ENCODE measurements at places on chromosomes 11 and 22. TPM values are rescaled to one million over a fixed set of nuclear protein-coding genes. Genes with fewer than 3 reads are reported as not detected.
A peak's percentile ranks its signal among the peaks of the same experiment; 100 is the strongest.

GRCh38 chr11:32775908-32776307, 18.6 kb downstream of the CCDC73 start:
- no peak for DNase-seq

- DNase-seq = no peak
These were observed 12.0 kb downstream of the ALG8 start for GRCh38 chr11:78127403-78127802.

DNA sequence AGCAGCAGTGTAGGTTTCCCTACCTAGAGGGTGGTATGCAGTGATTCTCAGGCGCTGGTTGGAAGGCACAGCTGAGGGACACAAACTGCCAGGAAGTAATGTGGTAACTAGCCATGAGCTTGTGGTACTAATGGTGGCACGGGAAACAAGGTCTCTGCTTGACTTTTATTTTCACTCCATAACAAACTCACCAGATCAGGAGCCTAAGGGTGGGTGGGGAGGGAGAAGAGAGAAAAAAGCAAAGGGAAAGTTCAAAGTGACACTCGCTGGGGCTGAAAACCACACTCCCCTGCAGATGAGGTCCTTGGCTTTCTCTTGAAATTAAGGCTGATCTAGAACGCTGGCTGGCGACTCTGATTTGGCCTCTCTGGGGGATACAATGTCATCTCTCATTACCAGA, 22.0 kb downstream of the TRAF6 start:
- DNase-seq = no peak

DNA sequence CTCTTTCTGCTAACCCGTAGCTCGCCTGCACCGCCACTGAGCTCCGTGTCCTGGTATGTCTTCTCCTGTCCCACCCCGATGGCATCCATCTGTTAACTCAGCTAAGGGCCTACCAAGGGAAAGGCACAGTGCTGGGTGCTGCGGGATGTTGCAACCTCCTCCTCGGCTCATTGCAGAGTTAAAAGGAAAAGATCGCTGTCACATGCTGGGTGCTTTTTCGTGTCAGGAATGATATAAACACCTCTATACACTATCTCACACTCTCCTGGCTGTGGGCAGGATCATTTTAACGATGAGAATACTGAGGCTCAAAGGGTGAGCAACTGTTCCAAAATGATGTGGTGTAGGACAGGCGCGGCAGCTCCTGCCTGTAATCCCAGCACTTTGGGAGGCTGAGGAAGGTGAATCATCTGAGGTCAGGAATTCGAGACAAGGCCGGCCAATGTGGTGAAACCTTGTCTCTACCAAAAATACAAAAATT, 10.1 kb downstream of the TXN2 start:
- no peak for DNase-seq

GRCh38 chr11:65506772-65507505, 8.1 kb downstream of the MALAT1 start:
- DNase-seq = no peak

DNA sequence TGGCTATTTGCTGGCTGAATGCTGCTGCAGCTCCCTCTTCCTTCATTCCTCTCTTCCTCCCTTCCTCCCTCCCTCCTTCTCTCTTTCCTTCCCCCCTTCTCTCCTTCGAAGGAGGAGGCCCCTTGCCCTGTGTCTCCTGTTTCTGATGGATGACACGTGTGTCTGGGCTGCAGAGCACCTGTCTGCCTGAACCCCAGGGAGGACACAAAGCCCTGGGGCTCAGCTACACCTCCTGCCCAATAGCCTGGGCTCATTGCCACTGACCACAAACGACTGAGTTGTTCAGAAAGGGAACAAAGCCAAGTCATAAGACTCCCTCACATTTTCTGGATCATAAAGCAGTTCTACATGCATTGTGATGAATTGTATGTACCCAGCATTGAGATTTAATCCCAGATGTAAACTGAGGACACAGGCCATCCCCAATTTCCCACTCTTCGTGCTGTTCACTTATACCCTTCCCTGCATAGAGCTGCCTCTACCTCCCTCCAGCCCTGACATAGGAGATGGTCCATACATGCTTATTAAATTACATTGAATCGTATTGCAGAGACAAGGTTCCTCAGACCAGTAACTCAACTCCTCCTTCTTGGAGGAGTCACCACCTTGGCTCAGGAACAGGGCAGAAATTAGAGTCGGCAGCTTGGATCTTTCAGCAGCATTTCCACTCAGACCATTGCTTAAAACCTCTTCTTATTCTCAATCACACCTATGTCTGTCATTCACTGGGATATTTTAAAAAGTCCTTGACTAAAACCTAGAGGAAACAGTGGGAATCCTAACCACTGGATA, 1.2 kb downstream of the CSRP3 start:
- DNase-seq = no peak

GRCh38 chr11:2574553-2575535, 125.0 kb downstream of the KCNQ1OT1 start:
- DNase-seq = peak; percentile 42

DNA sequence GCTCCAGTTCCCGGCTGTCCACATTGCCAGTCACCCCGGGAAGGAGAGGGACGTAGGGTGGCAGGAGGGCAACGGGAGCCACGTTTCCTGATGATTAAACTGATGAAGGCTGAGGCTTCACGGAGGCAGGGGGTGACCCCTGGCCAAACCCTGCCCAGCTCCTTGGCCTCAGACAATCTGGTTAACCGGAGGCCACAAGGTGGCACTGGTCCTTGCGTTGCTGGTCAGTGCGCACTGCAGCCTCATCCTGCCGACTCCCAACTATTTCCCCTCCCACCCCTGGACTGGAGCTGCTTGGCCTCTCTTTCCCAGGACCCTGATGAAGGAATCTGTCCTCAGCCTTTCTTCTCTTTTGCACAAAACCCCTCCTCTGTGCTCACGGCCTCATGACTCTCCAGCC, 75.3 kb downstream of the PDE2A start:
- no peak for DNase-seq

DNA sequence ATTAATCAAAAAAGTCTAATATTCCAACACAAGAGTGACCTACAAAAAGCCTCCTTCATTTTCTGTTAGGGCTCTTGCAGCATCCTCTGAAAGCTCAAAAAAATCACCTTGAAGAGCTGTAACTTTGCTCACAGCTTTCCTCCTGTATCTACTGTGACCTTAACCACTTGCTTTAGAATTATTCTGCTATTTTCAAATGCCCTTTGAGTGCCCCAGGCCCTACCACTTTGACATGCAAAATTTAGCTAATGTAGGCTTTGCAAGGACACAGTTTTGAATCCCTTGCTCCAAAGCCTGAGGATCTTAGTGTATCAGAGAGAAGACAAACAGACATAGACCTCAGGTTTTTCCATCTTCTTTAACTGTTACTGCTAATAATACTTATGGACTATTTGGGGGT, 253.1 kb downstream of the LRRC4C start:
- no peak for DNase-seq

DNA sequence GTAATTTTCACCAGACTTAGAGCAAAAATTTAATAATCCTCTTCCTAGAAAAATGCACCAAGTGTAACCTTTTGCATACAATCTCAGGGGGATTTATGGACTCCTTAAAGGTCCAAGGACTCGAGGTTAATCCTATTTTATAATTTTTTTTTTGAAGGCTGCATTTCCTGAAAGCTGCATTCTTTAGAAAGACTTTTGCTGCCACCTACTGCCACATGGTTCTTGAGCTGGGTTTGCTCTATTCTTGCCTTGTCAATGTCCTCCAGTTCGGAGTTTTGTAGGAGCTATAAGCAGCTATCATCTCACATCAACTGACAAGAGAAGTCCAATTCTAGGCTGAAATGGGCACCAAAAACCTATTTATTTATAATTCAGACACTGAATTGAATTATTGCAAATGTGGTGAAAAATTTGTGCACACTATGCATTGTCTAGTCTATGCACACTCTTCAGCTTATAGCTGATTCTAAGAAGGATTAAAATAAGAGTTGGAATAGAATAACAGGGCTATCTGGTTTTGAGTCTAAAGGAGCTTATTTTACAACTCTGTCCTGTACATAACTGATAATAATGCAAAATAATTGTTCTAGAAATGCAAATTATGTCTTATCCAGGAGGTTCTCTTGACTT, 31.3 kb downstream of the TRAF6 start:
- no peak for DNase-seq

DNA sequence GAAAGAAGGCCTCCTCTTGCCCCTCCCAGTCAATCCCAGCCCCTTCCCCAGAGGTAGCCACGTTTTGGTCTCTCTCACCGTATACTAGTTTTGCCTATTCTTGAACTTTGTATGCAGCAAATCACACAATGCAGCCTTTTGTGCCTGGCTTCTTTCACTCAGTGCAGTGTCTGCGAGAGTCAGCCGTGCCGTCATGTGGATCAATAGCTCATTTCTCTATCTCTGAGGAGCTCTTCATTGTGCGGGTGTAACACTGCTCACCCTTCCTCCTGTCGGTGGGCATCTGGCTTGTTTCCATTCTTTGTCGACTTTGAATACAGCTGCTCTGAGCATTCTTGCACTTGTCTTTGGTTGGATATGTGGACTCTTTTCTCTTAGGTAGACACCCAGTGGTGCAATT, 146.5 kb downstream of the CACNA1I start:
- no peak for DNase-seq

GRCh38 chr22:39431821-39432251, 25.0 kb upstream of the MGAT3 start:
- no peak for DNase-seq

DNA sequence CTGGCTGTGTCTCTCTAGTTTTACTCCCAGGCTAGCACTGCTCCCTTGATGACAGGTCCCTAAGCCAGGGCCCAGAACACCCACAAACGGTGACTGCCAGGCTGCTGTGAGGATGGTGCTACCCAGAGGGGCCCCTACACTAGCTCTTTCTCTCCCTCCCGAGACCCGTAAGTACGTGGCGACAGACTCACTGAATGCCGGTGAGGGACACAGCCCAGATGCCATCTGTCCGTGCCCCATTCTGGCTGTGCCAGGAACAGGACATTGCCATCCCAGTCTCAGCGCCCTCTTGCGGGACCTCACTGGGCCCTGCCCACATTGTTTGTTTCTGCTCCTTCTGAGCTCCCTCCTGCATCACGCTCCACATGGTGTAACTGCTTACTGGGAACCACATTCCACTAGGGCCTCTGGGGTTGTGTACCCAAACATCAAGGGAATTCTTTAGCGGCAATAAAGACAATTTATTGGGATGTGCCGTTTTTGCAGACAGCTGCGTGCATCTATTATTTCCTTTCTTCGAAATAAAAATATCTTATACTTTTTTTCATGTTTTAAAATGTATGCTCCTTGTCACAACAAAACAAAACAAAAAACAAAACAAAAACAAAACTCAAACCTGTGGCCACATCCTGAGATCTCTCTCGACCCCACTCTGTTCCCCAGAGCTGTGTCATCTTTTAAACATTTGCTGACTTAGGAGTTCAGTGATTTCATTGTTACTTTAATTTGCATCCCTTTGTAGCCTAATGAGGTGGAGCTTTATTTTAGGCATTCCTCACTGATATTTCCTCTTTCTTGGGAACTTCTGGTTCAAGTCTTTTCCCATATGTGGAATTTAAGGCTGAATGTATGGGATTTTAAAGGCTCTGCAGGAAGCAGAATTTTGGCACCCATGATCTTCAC, 4.4 kb upstream of the TPCN2 start:
- no peak for DNase-seq

DNA sequence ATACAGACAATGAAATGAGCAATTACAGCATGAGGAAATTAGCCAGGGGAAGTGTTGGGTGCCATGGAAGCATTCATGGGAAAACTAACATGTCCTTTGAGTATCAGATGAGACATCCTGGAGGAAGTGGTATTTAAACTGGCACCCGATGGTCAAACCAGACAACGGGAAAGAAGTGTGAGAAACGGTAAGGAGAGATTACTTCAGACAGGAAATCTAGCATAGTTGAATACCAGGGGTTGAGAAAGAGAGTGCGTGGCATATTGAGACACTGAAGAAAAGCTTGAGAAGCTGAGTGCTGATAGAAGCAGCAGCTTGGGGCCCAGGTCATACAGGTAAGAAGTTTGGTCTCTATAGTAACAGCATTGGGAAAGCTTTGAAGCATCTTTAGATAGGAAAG, 175.3 kb downstream of the C11orf87 start:
- DNase-seq = no peak

Gene CARNS1
- 2.3 TPM for total RNA-seq

Gene LRRC74B
- total RNA-seq = not detected

Gene CYB561A3
- 33.0 TPM for total RNA-seq

Gene GLYAT
- total RNA-seq = not detected

Gene UBQLNL
- total RNA-seq = not detected

Gene OR52N4
- total RNA-seq = 0.45 TPM

Gene ESAM
- 1.4 TPM for total RNA-seq

Gene FREY1
- 4.9 TPM for total RNA-seq

Gene NXPE2
- total RNA-seq = not detected

Measured in natural killer cell treated with Interleukin-12 subunit alpha and Interleukin-12 subunit beta and Interleukin-15 and Interleukin-18, amount 100 ng/mL, for 72 hours (primary cell).